ENCODE measurements at places on chromosomes 5 and 9.
A peak's percentile ranks its signal among the peaks of the same experiment; 100 is the strongest.

- DNase-seq = no peak
These were observed 708.8 kb downstream of the PTPRD start for GRCh38 chr9:9904041-9904440.

- no peak for DNase-seq
These were observed 27.2 kb upstream of the FCN1 start for GRCh38 chr9:134944916-134945315.

- DNase-seq = no peak
These were observed 213.4 kb upstream of the ELL2 start for GRCh38 chr5:96175090-96175489.

GRCh38 chr5:157718519-157718918, 12.7 kb upstream of the THG1L start:
- DNase-seq = peak; percentile 1

- DNase-seq = no peak
These were observed 807.4 kb downstream of the TLE1 start for GRCh38 chr9:80881940-80882339.

DNA sequence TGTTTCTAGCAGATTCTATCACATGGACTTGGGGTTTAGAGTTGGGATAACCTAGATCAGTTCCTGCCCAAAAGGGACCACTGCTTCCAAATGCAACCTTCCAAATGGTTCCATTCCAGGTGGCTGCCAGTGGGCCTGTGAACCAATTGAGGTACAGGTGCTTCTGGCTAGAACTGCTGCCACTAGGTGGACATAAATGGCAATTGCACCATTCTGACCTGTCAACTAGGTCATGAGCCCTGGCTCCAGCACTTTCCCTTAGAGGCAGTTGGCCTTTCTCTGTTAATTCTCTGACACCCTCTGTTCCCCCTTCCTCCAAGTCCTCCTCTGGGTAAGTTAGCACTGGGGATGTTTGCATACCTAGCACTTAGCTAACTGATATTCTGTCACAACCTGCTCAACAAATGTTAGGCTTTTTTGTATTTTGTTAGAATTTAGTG, 16.6 kb upstream of the HEMGN start:
- no peak for DNase-seq

GRCh38 chr5:149135536-149136201, 5.6 kb upstream of the ABLIM3 start:
- DNase-seq = no peak

DNA sequence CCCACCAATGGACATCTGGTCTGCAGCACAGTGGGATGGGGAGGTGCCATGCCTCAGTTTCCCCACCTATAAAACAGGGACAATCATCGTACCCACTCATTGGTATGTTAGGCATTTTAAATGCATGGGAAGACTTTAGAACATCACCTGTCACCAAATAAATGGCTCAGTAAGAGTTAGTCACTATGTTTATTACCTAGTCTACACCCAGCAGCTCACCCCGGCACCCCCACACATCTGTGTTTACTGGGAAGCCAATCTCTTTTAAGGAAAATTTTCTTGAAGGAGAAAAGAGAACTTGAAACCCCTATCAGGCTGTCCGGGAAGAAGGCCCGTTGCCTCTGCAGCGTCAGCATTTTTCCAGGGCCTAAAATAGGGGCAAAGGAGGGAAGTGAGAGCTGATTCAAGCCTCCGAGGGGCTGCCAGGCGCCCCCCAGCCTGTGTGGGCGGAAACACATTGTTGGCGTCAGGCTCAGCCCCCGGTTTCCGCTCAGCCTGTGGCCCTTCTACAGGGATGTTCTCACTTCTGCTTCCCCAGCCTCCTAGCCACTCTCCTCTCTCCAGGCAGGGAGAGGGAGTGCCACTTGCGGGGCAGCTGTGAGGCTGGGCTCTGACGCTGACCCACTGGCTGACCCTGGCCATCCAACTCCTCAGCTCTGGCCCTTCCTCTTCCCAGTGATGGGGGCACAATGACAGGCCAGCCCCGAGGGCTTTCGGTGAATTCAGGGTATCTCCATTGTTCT, 4.6 kb downstream of the CSF1R start:
- DNase-seq = peak; percentile 16

DNA sequence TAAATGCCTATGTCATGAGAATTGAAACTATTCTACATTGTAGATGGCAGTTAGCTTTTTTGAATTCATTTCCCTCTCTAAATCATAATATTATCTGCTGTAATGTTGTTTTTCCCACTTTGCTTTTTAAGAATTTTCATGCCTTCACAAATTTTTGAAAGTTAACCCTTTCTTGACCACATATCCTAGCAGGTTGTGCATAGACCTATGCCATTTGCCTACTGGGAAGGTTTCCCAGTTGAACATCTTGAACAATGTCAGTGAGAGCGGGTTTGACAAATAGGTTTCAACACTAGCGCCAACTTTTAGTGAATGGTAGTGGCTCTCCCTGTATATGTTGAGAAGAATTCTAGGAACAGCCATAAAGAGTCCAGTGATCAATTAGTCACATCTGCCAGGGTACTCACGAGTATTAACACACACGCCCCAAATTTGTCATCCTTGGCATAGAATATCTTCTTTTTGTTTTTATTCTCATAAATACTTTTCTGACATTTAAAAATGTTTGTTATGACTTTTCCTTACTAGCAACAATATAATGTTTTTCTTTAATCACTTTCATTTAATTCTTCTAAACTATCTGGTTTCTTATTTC, 307.6 kb downstream of the PJA2 start:
- no peak for DNase-seq

Measured in hippocampal formation (tissue), 2 donors.